ENCODE measurements at places on chromosomes 11 and 22.

GRCh38 chr11:87722756-87723565 is 452.3 kb downstream of the RAB38 start:
- peak; percentile 56 for DNase-seq

- peak; percentile 4 for DNase-seq
Observed at GRCh38 chr22:41780746-41781505, 19.6 kb upstream of the CCDC134 start.

DNA sequence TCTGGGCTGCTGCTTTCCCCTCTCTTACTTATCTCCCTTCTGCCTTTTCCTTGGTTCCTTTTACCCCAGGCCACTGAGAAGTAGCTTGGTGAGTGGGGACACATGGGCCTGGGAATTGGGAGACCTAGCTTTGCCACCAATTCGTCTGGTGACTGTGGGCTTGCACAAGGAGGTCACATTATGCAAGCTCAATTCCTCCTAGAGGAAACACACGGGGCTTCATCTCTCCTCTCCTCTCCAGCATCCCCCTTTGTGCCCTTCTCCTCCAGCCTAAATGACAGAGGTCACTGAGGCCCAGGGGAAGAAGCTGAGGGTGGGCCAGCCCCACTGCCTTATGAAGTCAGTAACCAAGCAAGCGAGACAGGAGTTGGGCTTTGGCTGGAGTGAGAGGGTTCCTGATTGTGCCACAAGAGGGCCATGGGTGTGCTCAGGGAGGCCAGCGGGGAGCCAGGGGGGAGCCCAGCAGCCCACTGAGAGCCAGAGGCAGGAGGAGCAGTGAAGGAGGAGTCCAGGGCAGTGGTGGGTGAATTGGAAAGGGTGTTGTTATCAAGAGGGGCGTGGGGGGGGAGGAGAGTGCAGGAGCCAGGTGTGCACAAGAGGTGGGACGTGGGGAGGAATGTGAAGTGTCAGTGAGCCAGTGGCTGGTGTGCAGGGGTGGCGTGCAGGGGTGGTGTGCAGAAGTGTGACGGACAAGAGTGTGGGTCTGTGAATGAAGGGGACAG is 2.0 kb downstream of the CLCF1 start:
- DNase-seq = peak; percentile 82

DNA sequence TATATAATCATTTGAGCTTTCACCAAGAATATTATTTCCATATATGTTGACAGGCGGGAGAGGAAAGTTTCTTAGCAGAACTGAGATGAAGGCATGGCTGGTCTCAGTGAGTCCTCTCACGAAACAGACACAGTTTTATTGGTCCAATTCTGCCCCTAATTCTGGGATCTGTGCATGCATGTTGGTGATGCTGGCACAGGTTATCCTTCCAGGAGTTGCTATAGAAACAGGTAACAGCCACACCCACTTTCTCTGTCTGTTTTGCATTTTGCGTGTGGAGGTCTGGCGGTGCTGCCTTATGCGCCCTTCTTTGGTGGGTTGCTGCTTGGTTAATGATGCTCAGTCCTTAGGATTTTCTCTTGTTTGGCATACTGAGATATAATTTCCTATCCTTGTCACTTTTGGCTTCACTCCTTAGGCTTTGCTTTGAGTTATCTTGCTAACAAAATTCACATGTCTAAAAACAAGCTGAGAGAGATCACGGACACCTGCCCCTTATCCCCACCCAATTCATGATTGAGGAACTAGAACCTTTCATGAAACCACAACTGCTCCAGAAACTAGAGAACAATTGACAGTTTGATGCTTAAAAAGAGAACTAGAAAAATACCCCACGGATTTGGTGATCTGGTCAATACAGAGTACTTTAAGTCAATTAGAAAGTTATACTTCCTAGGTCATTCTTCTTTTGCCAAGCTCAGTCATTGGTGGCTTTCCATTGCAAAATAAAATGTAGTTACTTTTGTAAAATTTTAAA is 189.3 kb downstream of the FAT3 start:
- DNase-seq = no peak

- no peak for DNase-seq
Observed at GRCh38 chr11:73394416-73395296, 18.5 kb downstream of the RELT start.

- peak; percentile 45 for DNase-seq
Observed at GRCh38 chr11:37718431-37718999, 1120.5 kb upstream of the RAG2 start.

DNA sequence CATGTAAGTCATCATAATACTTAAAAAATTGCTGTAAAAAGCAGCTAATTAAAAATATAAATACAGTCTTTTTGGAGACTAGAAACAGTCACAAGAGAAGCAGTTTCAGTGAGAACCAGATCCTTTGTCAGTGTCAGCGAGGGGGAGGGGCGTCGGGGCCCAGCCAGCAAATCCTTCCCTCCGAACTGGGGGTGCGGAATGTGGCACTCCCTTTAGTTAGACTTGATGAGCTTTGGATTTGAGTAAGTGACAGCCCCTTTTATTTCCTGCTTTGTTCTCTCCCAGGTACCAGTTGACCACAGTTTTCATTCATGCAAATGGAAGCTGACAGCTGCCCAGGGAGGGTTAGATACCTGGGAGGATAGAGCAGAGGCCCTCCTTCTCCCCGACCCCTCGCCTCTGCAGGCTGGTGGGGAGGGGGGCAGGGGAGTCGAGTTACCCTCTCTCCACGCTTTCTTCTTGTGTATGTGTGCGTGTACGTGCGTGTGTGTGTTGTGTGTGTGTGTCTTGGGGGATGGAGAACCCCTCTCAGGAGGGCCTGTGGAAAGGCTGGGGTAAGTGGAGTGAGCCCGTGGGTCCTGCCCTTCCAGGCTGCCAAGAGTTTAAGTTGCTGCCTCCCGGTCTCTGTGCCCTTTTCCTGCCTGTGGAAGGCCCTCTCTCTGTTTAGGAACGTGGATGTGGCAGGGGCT is 38.3 kb downstream of the PTPRJ start:
- DNase-seq = no peak

- DNase-seq = no peak
Observed at GRCh38 chr11:65293909-65294381, 20.7 kb upstream of the CDC42EP2 start.

GRCh38 chr11:122354025-122354697 is 238.1 kb upstream of the BLID start:
- no peak for DNase-seq

DNA sequence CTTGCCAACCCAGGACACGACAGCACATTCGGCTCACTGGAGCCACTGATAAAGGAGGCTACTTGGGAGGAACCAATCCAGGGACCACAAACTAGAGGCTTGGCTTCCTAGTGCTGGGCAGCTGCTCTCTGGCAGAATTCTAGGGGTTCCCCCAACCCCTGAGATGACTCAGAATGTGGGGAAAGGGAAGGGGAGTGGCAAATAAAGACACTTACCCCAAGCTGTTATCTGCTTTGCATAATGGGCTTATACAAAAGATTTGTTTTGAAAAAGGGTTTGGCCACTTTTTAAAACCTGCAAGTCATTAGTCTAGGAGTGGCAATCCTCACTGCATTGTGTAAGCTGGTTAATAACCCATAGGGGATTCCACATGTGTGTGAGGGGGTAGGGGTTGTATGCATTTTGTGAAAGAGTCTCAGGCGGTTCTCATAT is 64.1 kb upstream of the LMO1 start:
- no peak for DNase-seq

- no peak for DNase-seq
Observed at GRCh38 chr22:19807161-19807913, 46.8 kb downstream of the TBX1 start.

GRCh38 chr22:29300807-29301601 is 5.4 kb upstream of the GAS2L1 start:
- DNase-seq = no peak

GRCh38 chr22:25478528-25478927 is 85.9 kb upstream of the GRK3 start:
- DNase-seq = no peak

DNA sequence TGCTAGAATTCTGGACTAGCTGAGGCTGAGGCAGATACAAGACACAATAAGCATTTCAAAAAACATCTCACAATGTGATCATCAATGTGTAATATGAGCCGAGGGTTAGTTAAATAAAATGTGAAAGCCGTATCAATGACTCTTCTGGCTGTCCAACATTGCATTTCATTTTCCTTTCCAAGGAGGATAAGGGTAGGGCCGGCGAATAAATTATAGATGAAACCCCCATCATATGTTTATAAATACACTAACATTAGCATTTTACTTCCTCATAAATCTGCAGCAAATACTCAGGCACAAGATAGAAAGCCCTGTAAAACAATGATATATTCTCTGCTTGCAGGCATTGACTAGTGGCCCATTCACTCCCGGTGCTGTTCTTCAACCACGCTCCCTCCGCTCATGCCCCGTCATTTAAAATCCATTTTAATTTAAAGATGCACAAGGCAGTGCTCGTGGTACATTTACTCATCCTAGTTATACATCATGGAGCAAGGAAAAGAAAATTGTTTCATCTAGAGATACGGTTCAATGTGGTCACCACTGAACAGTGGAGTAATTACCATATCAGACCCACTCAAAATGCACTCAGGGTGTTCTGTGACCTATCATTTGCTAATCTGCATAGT is 59.9 kb upstream of the RCN1 start:
- no peak for DNase-seq

GRCh38 chr11:7585816-7586215 is 72.0 kb downstream of the PPFIBP2 start:
- DNase-seq = no peak

DNA sequence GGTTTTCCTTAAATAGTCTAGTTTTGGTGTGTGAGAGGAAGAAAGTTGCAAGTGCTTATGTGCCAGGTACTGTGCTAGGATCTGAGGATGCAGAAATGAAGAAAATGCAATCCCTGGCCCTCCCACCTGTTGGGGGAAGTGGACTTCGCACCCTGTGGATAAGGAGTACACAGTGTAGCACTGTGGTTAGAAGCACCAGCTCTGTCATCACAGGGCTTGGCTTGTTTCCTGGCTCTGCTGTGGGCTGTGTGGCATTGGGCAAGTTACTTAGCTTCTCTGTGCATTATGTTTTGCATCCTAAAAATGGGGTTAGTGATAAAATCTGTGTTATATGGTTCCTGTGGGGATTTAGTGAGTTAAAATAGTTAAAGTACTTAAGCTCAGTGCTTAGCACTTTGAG is 68.2 kb downstream of the ENDOD1 start:
- DNase-seq = no peak

DNA sequence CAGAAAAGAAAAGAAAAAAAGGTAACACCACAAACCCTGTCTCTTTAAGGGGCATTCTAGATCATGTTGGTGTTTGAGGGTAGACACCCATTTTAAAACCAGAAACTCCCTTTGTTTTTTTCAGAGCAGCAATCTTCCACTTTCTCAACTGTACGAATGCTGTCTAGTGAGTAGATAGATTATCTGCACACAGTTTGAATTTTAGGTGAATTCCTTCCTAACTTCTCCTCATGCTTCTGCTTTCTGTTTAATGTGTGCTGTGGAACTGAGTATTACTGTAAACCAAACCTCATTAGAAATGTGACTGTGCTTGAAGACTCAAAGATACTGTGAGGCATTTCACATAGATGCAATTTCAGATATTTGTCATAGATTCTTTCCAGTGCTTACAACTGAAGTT is 102.4 kb downstream of the PRMT3 start:
- no peak for DNase-seq

- DNase-seq = peak; percentile 78
Observed at GRCh38 chr11:77823775-77824174, 2.8 kb downstream of the AAMDC start.

GRCh38 chr11:95456714-95457491 is 225.9 kb upstream of the SESN3 start:
- DNase-seq = no peak

All from adipocyte (in vitro differentiated cells).